ENCODE measurements at places on chromosomes 1 and 21.
A peak's percentile ranks its signal among the peaks of the same experiment; 100 is the strongest.

GRCh38 chr1:37137014-37137413 is 102.7 kb upstream of the GRIK3 start:
- no peak for DNase-seq

DNA sequence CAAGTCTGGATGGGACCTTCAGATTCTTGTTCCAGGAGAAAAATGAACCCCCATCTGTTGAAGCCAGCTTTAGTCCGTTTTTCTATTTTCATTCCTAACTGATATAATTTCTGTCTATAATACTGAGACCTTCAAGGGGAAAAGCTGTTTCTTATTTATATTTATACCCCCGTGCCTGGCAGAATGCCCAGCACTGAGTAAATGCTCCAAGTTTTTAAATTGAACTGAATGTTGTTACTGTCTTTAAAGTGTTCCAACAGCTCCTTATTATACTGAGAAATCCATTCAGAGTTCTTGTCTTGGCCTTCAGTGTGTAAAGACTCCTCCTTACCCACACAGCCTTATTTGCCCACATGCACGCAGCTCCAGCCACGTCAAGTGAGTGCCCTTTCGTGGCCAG is 178.6 kb upstream of the HMGB4 start:
- DNase-seq, result no peak

DNA sequence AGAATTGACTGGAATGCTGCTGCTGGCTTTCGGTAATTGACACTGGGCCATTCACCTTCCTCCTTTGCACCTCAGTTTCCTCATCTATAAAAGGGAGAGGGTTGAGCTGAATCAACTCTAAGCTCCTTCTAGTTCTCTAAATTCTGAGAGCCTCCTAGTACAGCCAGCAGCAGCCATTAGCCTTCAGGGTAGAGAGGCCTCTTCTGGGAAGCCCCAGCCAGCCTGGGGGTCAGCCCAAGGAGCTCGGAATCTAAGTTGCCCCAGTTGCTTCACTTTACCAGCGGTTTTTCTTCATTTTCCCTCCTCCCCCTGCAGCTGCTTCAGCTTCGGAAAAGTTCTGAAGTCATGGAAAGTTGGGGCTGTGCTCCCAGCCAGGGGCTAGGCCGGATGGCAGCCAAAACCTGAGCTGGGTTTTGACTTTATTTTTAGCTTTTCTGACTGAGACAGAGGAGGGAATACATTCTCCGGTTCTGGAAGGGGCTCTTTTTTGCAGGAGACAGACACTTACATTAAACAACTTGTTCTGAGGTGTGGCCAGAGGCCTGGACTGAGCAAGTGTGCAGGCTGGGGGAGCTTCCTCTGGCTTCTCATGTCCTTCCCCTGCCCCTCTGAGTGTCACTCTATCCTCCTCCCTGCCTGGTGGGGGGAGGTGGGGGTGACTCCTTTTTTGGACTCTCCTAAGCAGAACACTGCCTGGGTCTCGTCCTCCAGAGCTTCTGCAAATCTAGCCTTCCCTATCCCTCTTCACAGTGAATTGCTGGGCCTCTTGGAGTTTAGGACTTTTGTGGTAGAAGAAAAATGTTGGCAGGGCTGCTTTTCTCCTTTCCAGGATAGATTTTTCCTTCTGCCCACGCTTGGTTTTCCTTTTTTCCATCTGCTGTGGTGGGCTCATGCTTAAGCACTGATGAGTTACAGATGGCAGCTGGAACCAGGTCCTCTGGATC is 14.4 kb downstream of the LMNA start:
- DNase-seq, result peak; percentile 55

DNA sequence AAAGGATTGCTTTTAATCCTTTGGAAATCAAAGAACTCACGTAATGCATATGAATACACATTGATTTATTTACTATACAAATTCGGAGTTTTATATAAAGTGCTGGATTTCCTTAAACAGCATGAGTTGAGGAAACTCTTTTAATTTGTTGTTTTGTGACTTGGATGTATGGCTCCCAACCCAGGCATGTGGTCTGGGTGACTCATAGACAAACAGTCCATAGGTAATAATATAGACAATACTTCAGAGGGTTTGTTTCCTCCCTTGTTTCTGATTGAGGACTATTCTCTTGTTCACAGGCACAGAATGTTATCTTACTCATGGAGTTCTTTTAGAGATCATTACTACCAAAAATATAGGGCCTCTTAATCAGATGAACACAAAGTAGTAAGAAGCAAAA is 43.8 kb downstream of the XPR1 start:
- DNase-seq, result no peak

DNA sequence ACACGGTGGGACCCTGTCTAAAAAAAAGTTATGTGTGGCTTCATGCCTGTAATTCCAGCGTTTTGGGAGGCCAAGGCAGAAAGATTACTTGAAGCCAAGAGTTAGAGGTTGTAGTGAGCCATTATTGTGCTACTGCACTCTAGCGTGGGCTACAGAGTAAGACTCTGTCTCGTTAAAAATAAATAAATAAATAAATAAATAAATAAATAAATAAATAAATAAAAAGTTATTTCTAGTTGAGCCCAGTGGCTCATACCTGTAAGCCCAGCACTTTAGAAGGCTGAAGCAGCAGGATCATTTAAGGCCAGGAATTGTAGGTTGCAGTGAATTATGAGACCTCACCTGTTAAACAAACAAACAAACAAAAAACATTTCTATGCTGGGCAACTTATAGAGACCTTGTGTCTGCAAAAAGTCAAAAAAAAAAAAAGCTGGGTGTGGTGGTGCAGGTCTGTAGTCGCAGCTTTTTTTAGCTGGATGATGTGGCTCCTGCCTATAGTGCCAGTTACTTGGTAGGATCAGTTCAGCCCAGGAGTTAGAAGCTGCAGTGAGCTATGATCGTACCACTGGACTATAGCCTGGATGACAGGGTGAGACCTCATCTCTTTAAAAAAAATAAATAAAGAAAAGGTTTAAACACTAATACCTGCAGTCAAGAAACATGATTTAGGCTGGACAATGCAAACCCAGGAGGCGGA is 25.6 kb downstream of the GON4L start:
- no peak for DNase-seq

GRCh38 chr1:70042090-70042731 is 163.2 kb downstream of the LRRC40 start:
- DNase-seq, result peak; percentile 12

- DNase-seq, result peak; percentile 87
Observed at GRCh38 chr1:110504226-110504625, 14.7 kb downstream of the KCNA10 start.

GRCh38 chr21:40379881-40380810 is 466.8 kb downstream of the DSCAM start:
- no peak for DNase-seq

DNA sequence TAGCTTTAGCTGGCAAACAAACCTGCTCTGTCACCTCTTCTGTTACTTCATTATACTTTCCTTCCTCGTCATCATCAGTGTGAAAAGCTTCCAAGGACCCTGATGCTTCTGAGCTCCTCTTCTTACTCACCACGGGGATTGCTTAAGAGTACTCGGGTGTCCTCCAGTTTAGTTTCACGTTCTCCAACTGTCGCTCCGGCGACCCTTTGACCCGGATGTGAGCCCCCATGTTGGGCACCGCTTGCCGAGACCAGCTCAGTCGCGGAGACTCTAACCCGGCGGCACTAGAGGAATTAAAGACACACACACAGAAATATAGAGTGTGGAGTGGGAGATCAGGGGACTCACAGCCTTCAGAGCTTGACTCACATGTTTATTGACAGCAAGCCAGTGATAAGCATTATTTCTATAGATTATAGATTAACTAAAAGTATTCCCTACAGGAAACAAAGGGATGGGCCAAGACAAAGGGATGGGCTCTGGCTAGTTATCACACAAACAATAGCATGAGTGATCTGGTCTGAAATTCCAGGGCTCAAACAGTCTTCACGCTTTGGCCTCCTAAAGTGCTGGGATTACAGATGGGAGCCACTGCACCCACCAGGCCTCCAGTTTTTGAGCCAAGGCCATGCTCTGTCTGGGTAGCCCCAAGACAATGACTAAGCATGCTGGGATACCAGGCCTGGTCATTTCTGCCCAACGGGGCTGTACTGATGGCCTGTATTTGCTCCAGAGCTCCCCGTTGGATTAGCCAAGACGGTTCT is 30.1 kb upstream of the ENO1 start:
- DNase-seq, result no peak

DNA sequence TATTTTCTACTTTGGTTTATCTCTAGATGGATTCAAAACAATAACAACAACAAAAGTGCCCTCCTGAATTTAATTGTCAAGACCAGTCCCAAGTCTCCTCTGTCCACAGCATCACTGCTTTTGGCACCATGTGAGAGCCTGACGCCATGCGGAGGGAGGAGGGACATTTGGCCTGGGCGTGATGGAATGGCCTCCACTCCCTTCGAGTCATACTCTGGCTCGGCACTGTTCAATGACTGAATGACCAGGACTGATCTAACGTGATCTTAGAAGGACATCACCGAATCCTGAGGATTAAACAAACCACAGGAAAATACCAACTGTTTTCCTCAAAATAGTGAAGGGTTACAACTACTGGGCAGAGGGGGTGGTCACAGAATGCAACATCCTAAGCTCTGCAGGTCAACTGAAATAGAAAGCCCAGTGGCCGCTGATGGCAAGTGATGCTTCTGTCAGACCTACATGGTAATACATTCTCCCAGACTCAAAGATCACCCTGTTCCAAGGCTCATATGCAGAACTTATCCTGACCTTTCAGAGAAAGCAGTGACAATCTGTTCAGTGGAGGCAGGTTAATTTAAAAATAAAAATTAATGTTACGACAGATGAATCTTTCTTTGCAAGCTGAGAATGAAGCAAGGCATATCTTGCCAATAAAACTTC is 19.1 kb downstream of the SRSF4 start:
- no peak for DNase-seq
